ENCODE measurements at places on chromosomes 2 and 18.

- DNase-seq = no peak
Observed at GRCh38 chr2:73436019-73436418, 50.4 kb downstream of the ALMS1 start.

GRCh38 chr2:70947556-70948184 lies 12.0 kb downstream of the ATP6V1B1 start:
- peak; percentile 36 for DNase-seq

GRCh38 chr2:203718087-203718486 lies 11.6 kb downstream of the CD28 start:
- DNase-seq = no peak

DNA sequence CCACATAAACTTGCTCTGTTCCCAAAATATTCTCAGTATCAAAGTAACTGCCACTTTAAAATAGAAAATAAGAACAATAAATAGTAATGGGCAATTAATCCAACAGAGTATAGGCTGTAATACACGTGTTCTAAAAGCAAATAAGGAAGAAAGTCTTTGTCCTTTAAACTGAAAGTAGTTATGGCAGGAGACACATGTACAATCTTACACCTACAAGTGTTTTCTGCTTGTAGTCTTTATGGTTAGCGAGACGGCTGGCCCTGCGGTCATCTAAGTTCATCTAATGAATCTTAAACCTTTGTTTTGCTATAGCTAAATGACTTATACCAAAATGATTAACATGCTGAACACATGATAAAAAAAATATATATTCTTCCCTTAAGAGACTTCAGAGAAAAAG lies 32.4 kb downstream of the CYB5A start:
- no peak for DNase-seq

DNA sequence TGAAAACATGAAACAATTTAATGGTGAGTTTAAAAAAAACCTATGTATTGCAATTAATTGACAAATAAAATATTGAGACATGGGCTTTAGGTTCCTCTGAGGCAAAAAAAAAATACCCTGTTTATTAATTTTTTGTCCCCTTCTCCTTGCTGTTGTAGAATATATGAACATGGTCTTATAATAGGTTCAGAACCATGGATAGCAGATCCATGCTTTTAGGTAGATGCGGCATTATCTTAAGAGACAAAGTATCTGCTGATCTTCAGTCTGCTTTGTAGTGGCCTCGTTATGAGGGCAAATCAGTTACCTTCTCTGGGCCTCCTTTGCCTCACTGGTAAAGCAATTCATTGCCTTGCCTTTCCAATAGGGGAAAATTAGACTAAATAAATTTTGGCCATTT lies 850.7 kb downstream of the NRXN1 start:
- DNase-seq = no peak

DNA sequence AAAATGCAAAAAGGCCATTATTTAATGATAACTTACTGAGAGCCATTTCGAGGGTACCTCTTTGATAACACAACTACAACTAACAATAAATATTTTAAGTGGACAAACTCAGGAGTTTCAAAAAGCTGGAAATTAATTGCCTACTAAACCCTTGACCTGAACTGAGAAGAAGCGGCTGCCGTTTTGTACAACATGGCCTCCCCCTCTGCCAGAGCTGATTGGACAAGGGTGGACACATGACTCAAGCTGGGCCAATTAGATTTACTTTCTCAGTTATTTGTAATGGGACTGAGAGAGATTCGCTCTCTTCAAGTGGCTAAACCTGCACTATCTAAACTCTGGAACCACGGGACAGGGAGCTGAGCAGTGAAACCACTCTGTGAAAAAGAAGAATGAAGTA lies 135.9 kb upstream of the SERPINE2 start:
- DNase-seq = no peak

GRCh38 chr2:160609346-160609745 lies 115.7 kb upstream of the RBMS1 start:
- DNase-seq = no peak

DNA sequence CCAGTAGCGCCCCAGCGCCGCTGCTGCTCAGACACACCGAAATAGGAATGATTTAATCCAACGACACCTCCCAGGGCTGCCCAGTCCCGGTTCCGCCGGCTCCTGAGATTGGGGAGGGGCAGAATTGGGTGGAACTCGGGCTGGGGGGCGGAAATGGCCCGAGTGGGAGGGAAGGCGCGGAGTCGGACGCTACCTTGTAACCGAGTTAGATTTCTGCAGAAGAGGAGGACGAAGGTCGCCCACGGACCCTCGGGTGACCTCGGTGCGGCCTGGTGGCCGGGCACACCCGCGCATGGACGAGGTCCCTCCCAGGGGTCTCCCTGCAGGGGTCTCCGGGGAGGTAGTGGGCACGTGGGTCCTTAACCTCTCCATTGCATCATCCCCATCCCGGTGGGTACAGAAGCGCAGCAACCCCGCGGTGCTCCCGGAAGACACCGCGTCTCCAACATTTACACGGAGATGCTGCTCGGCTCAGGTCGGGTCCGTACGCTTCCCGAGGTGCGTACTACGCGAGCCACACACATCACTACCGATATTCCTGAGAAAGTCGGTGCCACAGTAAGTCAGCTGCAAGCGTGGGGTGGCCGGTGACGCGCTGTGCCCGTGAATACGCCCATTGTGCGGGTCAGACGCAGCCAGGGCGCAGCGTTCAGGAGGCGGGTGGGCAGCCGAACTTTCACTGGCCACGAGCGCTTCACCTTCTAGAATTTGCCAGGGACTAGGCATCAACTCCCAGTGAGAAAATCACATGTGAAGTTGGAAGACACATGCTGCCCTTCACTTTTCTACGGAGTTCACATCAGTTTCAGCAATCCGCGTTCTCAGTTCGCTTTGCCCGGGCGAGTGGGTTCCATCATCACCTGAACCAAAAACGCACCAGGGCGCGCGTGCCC lies 3.0 kb downstream of the ZNF516 start:
- DNase-seq = no peak

DNA sequence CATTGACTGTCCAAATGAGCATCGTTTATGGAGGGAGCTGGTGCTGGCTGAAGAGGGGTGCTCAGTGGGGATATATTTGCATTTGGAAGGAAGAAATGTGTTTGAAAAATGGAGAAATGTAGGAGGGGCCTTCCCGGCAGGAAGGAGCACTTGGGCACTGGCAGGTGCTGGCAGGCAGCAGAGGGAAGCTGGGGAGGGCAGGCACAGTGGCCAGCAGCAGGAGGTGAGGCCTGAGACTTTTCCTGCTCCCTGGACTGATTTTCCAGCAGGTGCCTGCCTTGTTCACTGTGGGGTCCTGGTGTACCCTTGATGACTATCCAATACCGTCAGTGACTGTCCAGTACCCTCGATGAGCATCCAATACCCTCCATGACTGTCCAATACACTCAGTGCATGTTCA lies 20.8 kb upstream of the HPCAL1 start:
- no peak for DNase-seq

GRCh38 chr2:197675711-197676188 lies 363 bp upstream of the RFTN2 start:
- no peak for DNase-seq

DNA sequence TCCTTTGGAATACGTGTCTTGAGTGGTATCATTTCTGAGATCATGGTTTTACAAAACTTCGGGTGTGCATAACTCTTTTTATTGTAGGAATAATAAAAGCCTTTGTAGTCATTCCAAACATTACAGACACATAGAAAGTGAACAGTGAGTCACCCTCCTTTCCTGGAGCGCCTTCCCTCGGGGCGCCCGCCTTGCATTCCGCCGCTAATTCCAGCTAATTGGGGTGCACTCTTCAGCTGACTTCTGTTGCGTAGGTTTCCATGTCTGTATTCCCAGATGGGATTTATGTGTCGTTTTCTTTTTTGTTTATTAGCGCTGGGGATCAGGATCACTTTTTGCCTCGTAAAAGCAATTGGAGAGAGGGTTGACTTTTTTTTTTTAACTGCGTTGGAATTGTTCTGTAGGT lies 18.7 kb downstream of the SH3BP4 start:
- DNase-seq = no peak

DNA sequence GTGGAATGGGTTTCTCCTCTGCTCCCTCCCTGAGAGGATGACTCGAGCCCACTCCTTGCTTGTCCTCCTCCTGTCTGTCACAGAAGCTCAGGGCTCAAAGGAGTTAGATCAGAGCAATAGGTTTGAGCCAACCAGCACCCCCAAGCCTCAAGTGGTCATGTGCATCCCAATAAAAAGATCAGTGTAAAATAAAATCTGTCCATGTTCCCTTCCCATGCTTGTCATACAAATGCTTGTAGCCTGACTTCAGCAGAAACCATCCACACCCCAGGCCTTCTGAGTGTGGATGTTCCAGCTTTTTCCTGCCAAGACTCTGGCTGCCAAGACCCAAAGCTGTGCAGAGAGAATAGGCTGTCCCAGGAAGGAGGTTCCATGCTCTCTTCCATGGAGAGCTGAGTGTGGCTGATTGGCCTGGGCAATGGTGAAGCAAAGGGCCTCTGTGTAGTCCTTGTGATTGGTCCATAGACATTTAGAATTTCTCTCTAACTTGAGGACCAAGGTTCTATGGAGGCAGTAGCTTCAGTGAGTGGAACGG lies 67.4 kb downstream of the GYPC start:
- no peak for DNase-seq

GRCh38 chr2:95329891-95330793 lies 33.0 kb downstream of the KCNIP3 start:
- DNase-seq = no peak

DNA sequence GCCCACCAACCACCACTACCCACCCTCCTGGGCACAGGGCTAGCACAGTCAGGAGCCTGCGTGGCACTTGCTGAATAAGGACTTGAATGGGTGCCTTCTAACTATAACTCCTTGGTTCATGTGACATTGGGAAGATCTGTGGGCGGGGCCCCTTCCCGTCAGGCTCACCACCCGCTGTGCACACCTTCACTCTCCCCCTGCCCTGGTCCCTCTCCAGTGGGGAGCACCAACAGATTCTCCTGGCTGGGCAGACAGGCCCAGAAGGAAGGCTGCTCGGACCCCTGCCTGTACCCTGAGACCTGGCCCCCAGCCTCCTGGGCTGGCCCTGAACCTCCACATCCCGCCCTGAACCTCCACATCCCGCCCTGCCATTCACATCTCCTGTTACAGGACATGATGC lies 33.4 kb upstream of the POMC start:
- DNase-seq = no peak

GRCh38 chr2:168751104-168751740 lies 51.2 kb upstream of the NOSTRIN start:
- no peak for DNase-seq
